ACHN (cell line): ENCODE measurements at places on chromosomes 6 and 20.
A peak's percentile ranks its signal among the peaks of the same experiment; 100 is the strongest.

- DNase-seq = no peak
These were observed 20.6 kb upstream of the ZBTB24 start for GRCh38 chr6:109503327-109504224.

GRCh38 chr6:90397929-90398674 is 101.5 kb upstream of the BACH2 start:
- no peak for DNase-seq

- peak; percentile 55 for DNase-seq
These were observed 31.4 kb upstream of the BACH2 start for GRCh38 chr6:90328004-90328403.

DNA sequence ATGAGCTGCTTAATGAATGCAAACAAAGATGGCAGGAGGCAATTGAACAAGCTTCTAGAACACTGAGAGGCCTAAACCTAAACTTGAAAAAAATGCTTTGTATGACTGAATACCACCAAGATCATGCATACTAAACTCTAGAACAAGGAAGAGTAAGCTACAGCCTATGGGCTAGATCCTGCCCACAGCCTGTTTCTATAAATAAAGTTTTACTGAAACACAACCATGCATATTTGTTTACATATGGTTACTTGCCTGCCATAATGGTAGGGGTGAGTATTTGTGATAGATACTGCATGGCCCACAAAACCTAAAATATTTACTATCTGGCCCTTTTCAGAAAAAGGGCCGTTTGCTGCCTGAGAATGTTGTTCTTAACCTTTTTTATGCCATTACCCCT is 37.0 kb downstream of the ZFP64 start:
- DNase-seq = no peak

DNA sequence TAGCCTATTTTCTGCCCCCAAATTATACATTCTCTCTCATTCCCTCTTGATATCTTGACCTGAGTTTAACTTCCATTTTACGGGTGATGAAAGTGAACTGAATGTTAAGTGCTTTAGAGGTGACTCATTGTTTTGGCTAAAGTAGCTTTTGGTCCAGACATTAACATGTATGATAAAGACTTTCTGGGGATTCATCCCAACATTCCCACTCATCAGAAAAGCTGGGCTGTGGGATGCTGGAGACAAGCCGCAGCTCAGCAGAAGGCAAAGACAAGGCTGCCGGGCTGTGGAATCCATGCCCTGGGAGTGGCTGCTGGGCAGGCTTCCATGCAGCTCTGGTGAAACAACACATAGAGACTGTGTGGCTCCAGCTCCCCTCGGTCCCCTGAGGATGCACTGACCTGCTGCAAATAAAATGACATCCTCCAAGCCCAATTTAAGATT is 89.9 kb upstream of the SYNDIG1 start:
- DNase-seq = no peak

- DNase-seq = no peak
These were observed 11.2 kb upstream of the IP6K3 start for GRCh38 chr6:33757906-33758305.

DNA sequence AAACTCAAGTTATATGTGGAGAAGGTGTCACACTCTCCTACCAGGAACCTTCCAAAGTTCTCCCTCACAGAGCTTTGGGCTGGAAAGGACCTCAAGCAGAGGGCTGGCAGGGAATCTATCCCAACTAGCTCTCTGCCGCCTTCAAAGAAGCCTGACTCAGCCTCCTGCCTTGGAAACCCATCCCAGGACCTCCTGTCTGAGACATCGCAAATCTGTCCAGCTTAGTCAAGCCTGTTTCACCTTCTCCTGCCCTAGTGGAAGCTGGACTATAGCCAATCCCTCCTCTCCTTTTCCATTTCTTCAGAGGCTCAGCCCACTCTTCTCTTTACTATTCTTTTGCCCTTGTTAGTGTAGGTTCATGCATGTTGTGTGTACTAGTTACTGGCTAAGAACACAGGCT is 48.2 kb upstream of the FOXP4 start:
- no peak for DNase-seq
